HepG2 (cell line): ENCODE measurements at places on chromosomes 4 and X.

GRCh38 chrX:8306291-8306925, 135.3 kb upstream of the VCX2 start:
- no peak for DNase-seq

DNA sequence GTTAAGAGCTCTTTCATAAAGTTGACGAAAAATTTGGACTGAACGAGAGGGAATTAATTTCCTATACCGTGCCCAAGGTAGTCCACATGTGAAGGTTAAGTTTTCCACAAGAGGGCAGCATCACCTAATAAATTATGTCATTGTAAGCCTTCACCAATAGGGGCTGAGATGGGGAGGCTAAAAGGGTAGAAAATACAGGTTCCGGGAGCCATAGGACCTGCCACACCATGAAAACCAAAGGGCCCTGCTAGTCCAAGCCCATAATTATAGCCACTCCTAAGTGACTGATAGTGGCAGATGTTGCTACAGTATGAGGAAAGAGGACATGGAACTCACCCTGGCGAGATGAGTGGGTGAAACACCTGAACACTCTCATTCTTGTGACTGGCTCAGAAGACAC, 122.2 kb downstream of the SHROOM4 start:
- peak; percentile 38 for DNase-seq

DNA sequence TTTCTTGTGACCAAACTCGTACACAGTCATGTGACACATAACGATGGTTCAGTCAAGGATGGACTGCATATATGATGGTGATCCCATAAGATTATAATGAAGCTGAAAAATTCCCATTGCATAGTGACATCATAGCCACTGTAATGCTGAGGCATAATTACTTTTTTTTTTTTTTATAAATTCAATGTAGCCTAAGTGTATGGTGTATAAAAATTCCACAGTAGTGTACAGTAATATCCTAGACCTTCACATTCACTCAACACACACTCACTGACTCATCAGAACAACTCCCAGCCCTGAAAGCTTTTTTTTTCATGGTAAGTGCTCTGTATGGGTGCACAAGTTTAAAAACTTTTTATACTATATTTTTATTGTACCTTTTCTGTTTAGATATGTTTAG, 105.0 kb downstream of the AREG start:
- no peak for DNase-seq

GRCh38 chrX:87808576-87809243, 291.1 kb downstream of the KLHL4 start:
- DNase-seq, result no peak

DNA sequence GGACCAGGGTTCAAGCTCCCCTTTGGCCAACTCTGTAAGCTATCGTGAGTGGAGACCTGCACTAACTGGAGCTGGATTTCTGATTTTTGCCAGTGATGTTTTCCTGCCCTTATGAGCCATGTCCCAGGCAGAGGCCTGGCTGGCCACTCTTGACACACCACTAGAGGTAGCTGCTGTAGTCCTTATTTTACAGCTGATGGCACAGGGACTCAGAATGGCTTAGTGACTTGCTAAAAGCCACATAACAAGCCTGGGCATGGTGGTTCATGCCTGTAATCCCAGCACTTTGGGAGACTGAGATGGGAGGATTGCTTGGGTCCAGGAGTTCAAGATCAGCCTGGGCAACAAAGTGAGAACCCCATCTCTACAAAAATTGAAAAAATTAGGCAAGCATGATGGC, 33.4 kb downstream of the CYTL1 start:
- no peak for DNase-seq

- DNase-seq, result no peak
These were observed 125.7 kb downstream of the STAG2 start for GRCh38 chrX:124087000-124087746.

GRCh38 chrX:27746516-27746915, 61.3 kb upstream of the MAGEB10 start:
- no peak for DNase-seq

DNA sequence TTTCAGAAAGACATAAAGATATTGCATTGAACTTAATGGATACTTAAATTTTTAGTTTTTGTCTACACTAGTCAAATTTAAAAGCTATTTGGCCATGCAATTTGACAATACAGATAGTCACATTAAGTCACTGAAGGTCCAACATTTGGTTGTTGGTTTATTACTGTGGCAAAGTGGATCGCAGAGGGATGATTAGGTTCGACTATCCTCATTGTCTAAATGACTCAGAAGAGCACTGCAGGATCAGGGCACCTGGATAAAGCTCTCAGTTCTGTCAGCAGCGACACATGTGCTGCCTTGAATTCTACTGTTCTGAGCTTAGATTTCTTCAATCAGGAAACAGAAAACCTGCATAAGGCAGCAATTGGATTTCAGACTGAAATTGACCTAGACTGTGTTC, 130.7 kb downstream of the AMELX start:
- DNase-seq, result no peak

GRCh38 chr4:27308379-27308778, 447.7 kb downstream of the STIM2 start:
- no peak for DNase-seq

DNA sequence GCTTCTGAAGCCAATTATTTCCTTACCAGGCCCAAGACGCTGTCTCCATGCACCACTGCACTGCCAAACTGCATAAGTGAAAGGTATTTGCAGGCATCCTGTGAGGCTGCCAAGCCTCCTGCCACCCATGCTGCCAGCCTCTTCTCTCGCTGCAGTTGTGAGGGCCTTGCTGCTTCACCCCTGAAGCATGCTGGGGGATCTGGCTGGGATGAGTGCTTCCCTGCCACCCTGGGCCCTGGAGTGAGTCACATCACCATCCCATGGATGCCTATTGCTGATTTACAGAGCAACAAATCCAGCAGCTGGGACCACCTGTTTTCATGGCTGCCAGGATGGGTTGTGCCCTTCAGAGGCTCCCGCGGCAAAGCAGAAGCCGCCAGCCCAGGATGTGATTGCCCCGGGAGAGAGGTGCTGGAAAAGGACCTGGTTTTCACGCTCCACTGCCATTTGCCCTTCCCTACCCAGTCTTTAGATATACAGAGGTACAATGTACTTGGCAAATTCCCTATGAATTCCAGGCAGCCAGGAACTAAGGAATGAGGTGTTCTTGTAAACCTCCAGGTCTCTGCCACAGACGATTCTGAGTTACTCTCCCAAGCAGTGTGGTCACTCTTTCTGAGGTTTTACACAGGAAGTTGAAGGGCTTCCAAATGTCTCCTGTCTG, 41.5 kb upstream of the PTCHD1 start:
- no peak for DNase-seq

GRCh38 chr4:95549246-95550114, 707 bp upstream of the UNC5C start:
- no peak for DNase-seq

DNA sequence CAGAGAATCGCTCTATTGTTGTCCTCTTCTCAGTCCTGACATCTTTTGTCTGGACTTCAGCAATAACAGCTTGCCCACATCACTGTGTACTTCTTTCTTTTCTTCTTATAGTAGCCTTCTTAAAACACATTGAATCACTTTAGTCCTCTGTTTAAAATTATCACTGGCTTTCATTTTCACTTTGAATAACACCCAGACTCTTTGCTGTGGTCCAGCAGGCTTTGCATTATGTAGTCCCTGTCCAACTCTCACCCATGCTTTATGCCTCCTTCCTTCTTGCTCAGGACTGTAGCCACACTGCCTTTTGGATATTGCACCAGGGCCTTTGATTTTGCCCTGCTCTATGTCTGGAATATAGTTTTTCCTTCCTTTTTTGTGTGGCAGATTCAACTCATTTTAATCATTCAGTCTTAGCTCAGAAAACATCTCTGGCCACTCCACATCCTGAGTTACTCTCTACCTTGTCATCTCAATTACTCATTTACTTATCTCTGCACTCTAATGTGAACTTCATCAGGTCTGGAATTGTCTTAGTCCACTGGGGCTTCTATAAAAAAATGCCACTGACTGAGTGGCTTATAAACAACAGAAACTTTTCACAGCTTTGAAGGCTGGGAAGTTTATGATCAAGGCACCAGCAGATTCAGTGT, 168.2 kb downstream of the C4orf33 start:
- DNase-seq, result no peak

DNA sequence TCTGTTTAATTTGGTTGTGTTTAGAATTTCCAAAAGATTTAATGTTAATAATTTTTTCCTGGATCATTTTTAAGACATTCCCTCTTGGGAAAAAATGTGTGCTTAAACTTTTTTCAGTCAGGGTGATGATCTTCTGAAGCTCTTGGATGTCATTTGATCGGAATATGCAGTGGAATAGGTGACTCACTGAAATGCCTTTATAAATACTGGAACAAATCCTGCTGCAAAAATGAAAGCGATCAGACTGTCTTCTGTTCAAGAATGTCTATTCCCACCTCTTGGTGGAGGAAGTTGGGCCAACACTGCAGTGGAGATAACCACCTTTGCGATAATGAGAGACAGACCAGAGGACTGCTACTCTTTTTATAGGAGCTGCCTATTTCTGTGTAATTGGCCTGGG, 46.7 kb downstream of the LARP1B start:
- DNase-seq, result no peak
